Heart right ventricle (tissue), 16 donors: ENCODE measurements at places on chromosomes 3 and 15. TPM values are rescaled to one million over a fixed set of nuclear protein-coding genes. Genes with fewer than 3 reads are reported as not detected.

- peak; percentile 76 for DNase-seq
Observed at GRCh38 chr15:90184119-90184785, 16.9 kb upstream of the SEMA4B start.

GOLGA6B gene
- not detected for total RNA-seq

ITIH1 gene
- total RNA-seq = not detected

DNA sequence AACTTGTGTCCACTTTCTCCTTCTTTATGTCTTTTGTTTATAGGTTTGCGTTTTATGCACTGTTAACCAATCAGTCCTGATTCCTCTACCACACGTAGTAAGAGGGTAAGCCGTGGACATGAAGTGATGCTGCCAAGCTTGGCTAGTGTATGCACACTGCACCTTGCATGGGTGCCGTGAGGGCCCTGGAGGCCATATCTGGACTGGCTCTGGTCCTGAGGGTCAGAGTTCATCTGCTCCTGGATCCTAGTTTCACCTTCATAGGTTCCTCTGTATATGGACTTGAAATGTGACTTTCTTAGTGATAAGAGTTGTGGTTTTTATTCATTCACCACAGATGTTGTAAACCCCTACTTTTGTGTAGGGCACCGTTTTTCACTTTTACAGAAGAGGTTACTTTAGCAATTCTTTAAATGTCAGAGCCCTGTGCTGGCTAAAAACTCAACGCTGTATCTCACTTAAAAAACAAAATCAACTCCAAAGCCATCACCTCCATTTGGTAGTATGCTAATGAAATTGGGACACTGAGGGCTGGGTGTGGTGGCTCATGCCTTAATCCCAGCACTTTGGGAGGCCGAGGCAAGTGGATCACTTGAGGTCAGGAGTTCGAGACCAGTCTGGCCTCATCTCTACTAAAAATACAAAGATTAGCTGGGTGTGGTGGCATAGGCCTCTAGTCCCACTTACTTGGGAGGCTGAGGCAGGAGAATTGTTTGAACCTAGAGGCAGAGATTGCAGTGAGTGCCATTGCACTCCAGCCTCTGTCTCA lies 22.9 kb downstream of the SIAH2 start:
- DNase-seq = no peak

- DNase-seq = no peak
Observed at GRCh38 chr15:27464941-27465612, 494.1 kb downstream of the GABRG3 start.

GRCh38 chr3:166663194-166663593 lies 716.9 kb downstream of the ZBBX start:
- DNase-seq = no peak

- DNase-seq = no peak
Observed at GRCh38 chr15:59993950-59994401, 10.1 kb upstream of the FOXB1 start.

SLC2A2 gene
- total RNA-seq = not detected

DNA sequence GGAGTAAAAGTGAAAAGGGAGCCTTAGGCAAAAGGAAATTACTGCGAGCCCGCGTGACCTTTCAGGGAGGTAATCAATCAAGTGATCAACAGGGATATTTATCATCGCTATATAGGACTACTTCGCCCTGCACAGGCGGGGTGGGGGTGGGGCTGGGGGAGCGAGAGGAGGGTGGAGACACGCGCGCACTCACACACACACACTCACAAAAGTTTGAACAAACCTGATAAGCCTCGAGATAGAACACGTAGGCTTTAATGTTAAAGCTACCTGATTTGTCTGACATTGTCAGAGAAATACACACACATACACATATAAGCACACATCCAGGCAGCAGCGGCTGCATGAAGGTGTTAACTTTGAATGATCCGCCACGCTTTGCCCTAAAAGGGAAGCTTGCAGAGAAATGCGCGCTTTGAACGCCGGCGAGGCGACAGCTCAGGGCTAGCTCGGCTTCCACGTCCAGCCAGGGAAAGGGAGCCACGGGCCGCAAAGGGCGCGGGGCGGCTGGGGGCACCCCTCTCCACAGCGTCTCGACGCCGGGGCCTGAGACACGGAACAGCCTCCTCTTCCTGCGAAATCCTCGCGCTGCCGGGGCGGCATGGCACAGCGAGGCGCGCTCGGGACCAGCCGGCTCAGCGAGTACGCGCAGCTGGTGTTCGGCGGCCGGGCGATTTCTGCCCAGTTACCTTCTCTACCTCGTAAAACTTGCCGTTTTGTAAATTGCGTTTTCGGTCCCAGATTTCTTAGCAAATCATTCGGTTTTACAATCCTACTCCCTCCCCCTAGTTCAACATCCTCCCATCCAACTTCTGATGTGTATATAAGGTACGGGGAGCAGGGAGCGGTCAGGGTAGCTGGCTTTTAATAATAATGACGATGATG lies 4.8 kb upstream of the MECOM start:
- DNase-seq = peak; percentile 13

DNA sequence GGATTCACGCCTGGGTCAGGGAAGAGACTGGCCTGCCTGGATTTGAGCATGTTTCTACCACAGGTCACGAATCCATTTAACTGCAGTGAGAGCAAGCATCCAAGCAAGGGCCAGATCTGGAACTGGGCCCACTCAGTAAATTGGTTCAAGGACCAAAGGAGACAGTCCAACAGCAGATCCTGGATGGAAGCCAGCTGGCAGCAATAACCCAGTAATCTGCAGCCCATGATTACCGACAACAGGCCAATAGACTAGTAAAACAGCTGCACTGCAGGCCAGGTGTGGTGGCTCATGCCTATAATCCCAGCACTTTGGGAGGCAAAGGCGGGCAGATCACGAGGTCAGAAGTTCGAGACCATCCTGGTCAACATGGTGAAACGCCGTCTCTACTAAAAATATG lies 11.8 kb downstream of the SAMD7 start:
- peak; percentile 70 for DNase-seq

GRCh38 chr3:188060840-188061544 lies 93.0 kb upstream of the LPP start:
- DNase-seq = no peak

GRCh38 chr3:188869628-188870027 lies 302.1 kb upstream of the TPRG1 start:
- no peak for DNase-seq

- DNase-seq = no peak
Observed at GRCh38 chr3:177828208-177828565, 630.9 kb upstream of the TBL1XR1 start.
